Karpas-422 (cell line): ENCODE measurements at places on chromosomes 2 and 18.

DNA sequence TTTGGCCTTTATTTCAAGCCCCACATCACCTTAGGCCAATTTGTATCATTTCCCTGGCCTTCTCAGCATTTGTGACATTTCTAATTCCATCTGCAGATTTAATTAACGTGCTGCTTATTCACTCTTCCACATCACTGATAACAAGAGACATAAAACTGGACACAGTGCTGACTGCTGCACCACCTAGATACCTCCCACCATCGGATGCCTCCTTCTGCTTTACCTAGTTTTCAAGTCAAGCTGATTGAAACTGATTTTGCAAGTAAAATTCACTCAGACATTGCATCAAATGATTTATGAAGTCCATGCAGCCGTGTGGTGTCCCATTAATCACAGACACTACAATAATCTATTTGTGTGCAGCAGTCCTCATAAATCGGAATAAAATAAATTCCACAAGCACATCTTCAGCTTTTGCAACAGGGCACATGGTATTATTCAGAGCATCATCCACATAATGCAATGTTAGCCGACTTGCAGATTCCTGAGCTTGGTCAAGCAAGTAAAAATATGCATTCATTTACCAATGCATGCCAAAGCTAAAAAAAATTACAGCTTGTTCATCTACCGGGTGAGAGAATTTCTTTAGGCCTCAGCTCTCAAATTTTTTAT, 15.9 kb upstream of the CRIM1 start:
- no peak for DNase-seq

DNA sequence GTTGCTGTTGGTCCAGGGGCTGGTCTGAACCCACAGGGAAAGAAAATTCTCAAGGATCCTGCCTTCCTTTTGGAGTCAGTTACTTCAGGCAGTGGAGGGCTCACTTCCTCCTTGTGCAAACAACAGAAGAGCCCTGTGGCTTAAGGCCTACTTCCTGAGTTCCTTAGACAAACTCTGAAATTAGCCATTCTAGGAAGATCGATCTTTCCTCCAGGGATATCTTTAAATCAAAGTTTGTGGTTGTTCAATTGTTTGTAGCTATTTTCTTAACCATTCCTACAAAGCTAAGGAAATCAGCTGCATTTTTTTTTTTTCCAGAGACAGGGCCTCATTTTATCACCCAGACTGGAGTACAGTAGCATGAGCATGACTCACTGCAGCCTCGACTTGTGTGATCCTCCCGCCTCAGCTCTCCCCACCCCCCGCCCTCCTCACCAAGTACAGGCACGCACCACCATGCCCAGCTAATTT, 156.0 kb downstream of the TANC1 start:
- no peak for DNase-seq

DNA sequence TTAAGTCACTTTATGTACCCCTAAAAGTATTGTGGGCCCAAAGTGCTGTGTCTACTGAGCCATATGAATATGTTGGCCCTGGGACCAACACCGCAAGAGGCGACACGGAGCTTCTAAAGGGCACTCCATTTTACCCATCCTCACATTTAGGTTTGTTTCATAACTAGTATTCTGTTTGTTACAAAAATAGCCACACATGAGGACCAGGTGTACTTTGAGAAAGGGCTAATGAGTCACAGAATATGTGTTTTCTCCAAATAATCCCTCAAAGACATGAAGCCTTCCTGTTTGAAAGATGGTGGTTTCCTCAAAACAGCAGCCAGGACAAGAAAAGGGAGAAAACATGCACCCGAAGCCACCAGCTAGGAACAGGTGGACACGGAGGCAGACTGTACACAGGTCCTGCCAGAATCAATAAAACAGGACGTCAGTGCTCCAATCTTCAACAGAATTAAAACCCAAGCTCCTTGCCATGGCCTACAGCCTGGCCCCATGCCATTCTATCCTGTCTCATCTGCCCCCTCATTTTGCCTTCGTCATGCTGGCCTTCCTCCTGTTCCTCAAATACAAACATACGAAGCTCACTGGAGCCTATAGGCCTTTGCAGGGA, 21.8 kb upstream of the GRB14 start:
- DNase-seq: no peak

- DNase-seq: no peak
Observed at GRCh38 chr18:50717563-50717962, 102.3 kb downstream of the MRO start.

GRCh38 chr2:19525313-19525712, 166.9 kb upstream of the OSR1 start:
- DNase-seq: no peak

DNA sequence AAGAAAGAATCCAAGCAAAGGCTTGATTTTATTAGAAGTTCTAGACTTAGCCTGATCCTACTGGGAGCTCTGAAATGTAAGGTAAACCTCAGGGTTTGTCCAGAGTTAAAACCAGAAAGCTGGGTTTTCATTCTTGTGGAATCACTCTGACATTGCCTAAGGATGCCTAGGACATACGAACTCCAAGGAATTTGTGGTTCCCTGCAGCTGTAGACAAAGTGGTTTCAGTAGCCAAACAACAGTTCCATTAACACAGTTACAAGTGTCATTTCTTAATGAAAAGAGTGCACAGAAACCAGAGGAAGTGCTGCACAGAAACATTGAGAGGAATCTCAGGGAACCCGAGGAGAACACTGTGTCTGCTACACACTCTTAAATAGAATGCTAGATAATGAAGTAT, 221.4 kb upstream of the ST6GAL2 start:
- no peak for DNase-seq
